ENCODE measurements at places on chromosomes 7 and 10.

DNA sequence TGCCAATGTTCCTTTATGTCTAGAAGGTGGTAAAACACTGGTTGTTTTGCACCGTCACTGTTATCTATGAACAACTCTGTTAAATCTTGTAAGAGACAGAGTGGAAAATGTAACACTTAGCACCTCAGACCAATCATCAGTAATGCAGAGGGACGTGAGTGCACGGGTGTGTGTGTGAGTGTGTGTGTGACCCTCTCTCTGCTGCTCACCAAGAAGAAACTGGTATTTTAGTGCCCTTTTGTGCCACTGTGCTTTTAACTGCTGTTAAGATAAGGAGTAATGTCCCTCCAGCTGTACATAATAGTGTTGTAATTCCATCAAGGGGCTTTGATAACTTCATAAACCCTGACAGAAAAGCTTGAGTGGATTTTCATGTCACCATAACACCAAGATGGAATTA, 130.1 kb downstream of the CREB5 start:
- no peak for DNase-seq

DNA sequence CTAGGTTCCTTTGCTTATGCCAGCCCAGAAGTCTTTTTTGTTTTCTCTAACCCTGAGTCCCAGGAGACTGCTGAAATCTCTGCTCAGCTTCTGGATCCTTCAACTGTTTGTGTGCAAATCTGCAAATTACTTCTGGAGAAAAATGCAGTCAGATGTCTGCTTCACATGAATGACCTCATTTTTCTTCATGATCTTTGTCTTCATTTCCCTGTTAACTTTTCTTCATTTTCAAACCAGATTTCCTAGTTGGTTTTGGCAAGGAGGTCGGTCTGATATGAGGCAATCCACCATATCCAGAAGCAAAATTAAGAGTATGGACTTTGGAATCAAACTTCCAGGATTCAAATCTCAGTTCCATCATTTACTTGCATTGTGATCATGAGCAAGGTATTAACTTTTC, 66.8 kb downstream of the ZNF503 start:
- DNase-seq, result no peak

DNA sequence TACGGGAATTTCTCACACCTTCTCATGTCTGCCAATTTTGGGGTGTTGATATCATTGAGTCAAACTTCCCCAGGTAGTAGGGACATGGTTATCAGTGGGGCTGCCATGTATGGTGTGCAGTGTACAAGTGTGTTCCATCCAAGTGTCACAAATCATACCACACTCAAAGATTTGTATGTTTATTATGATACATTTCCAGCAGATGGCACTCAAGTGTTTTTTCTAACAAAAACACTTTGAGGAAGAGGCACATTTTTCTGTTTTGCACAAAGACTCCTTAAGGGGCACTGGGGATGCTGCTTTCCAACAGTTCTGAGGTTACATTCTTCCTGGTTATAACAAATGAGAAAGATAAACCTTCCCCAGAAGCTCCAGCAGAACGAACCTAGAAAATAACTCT, 414.5 kb downstream of the REEP3 start:
- no peak for DNase-seq

DNA sequence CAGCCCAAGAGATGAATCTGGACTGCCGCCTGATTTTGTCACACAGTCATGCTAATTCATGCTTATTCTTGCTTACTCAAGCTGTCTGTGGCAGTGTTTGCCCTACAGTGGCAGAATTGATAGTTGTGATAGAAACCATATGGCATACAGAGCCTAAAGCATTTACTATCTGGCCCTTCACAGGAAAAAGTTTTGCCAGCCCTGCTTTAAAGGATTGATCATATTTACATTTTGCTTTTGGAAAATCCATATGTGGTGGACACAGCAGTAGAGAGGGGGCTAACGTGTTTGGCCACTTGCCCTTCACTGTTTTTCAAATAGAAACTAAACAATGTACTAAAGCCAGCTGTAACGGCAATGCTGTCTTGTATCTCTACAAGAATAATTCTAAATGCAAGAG, 974.0 kb upstream of the GHITM start:
- DNase-seq, result no peak

GRCh38 chr10:113310347-113310746, 242.5 kb upstream of the HABP2 start:
- no peak for DNase-seq

- no peak for DNase-seq
Measured at GRCh38 chr10:132585732-132586722, 48.4 kb downstream of the INPP5A start.

GRCh38 chr10:43197834-43198681, 59.8 kb downstream of the CSGALNACT2 start:
- DNase-seq, result no peak

GRCh38 chr7:146542101-146542500, 425.5 kb downstream of the CNTNAP2 start:
- no peak for DNase-seq

GRCh38 chr7:25788961-25789620, 362.9 kb upstream of the NFE2L3 start:
- DNase-seq, result no peak

- no peak for DNase-seq
Measured at GRCh38 chr7:95229301-95229700, 95.0 kb downstream of the PON1 start.

GRCh38 chr7:130423501-130424037, 17.2 kb downstream of the CEP41 start:
- no peak for DNase-seq

GRCh38 chr10:4576206-4576605, 249.8 kb upstream of the AKR1E2 start:
- no peak for DNase-seq

- no peak for DNase-seq
Measured at GRCh38 chr10:62748386-62748785, 56.1 kb upstream of the ADO start.

GRCh38 chr10:22620140-22620857, 94.1 kb downstream of the PIP4K2A start:
- DNase-seq, result peak; percentile 82

- DNase-seq, result no peak
Measured at GRCh38 chr10:132122097-132122861, 56.5 kb downstream of the JAKMIP3 start.

GRCh38 chr10:17430647-17431355, 23.6 kb downstream of the ST8SIA6 start:
- peak; percentile 55 for DNase-seq

GRCh38 chr7:152419473-152420429, 16.1 kb downstream of the KMT2C start:
- no peak for DNase-seq

GRCh38 chr10:26156019-26156418, 60.6 kb upstream of the GAD2 start:
- DNase-seq, result no peak
